NCI-H2171 treated with DMSO at 0.1 percent for 48 hours (cell line): ENCODE measurements at places on chromosomes 16 and 17.
A peak's percentile ranks its signal among the peaks of the same experiment; 100 is the strongest.

DNA sequence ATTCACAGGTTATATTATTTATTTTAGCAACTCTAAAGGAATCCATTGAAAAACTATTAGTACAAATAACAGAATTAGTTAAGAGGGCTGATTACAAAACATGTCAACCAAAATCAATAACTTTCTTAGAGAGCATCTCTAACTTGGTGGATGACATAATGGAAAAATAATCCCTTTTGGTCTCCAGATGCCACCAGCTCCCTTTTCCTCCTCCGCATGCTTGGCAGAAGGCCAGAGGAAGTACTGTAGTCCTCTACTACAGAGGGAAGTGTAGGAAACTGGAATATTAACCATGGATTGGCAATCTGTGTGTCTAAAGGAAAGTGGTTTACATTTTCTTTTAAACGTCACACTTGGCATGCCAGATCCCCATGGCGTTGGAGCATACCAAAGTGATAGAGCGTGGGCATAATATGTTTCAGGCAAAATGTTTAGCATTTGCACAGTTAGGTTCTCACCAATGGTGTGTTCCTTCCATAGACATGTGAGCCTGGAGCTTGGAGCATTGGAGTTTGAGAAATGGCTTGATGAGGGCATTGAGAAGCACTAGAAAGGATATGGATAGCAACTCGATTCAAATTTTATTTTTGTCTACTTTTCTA, 106.3 kb downstream of the PRKCB start:
- DNase-seq = no peak

- DNase-seq = no peak
Observed at GRCh38 chr16:49542946-49543630, 169.5 kb downstream of the C16orf78 start.

GRCh38 chr16:82867485-82867884, 240.7 kb downstream of the CDH13 start:
- DNase-seq = no peak

GRCh38 chr16:11909653-11910545, 5.9 kb downstream of the GSPT1 start:
- DNase-seq = no peak

DNA sequence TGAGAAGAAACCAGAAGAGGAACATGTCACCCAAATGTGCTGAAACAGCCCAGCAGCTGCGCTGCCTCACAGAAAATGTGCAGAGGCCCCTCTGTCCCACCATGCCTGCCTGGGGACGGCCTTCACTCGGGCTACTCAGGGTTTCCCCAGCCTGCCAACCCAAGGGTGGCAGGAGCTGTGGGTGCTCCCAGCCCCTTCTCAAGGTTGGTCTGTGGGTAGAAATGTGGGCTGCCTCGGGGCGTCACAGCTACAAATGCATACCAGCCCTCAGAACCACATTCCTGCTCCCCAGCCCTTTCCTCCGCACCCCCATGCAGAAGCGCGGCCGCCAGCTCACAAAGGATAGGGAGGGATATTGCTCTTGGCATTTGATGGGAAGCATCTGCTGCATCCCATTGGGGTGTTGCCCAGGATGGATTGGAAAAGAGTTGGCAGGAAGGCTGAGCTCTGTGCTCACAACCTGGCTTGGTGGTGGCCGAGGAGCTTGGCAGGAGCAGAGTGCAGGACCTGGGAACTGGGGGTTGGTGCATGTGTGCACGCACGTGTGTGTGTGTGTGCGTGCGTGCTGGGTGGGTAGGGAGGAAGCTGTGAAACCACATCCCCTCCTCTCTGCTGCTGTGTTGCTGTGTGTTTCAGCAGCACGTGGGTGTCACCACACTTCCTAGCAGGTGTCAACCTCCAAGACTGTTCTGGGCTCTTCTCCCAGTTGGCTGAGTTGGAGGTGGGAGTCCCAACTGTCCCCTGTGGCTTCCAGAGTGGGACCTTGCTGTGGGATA, 304.4 kb downstream of the SEC14L1 start:
- no peak for DNase-seq

DNA sequence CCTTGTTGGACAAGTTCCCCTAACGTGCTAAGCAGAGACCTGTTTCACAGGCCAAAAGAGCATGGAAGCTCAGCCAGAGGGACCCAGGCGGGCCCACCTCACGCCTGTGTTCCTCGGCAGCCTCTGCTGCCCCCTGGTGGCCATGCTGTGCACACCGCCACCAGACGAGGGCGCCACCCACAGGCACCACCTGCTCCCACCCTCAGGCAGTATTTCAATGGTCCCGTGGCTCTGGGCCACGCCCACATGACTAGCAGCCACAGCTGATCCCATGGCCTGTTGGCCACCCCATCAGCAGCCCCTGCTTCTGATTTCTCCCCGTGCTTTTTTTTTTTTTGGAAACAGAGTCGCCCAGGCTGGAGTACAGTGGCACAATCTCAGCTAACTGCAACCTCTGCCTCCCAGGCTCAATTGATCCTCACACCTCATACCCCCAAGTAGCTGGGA, 18.9 kb downstream of the MPG start:
- peak; percentile 52 for DNase-seq

GRCh38 chr16:57489229-57489628, 2.9 kb upstream of the DOK4 start:
- DNase-seq = no peak

GRCh38 chr16:48201515-48202201, 42.4 kb upstream of the LONP2 start:
- DNase-seq = peak; percentile 1

DNA sequence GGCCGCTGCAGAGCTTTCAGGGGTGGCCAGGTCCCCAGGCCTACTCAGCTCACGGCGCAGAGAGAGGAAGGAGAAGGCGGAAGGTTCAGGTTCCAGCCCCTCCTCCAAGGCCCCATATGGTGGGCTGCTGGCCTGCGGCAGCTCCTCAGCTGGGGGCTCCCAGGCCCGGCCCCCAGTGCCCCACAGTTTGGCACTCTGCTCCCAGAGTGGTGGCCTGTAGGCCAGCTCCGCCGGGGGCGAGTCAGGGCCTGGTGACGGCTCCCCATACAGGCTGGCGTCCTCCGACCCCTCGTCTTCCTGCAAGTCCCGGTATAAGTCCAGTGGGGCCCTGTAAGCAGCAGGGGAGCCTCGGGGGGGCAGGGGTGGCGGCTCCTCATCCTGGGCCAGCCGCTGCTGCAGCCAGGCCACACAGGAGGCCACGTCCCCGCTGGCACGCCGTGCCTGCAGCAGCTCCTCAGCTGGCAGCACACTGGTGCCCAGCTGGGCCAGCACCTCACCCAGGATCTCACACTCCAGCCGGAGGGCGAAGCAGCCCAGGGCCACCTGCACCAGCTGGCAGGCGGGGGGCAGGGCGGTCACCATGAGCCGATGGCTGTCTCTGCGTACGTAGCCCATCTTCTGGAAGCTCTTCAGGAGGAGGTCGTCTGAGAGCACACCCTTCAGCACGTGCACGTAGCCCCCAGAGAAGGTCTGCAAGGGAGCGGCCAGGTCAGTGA, 3.7 kb downstream of the SPATA2L start:
- DNase-seq = peak; percentile 40

DNA sequence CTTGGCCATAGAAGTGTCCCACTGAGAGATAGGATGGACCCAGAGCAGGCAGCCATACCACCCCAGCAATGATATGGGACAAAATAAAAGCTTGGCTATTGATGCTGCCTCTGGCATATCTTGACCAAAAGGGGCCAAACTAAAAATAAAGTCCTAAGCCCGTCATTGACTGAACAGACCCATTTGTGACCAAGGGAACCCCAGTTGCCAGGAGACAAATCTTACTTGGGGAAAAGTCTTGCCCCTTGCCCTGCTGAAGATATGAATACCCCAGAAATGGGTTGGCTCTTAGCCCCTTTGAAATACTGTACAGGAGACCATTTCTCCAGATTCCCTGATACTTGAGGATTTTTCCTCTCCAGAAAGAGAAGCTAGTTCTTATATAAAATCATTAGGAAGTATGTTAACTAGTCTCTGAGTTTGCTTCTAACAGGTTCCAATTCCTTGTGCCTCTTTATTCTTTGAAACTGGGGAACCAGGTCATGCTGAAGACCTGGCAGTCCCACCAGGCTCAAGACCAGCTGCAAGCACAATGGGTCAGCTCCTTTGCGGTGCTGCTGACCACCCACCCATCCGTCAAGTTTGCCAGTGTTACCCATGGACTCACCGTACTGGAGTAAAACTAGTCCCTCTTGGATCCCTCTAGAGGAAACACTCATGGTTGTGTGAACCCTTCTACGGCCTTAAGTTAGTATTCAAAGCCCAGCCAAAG, 31.0 kb upstream of the LCMT1 start:
- DNase-seq = no peak

DNA sequence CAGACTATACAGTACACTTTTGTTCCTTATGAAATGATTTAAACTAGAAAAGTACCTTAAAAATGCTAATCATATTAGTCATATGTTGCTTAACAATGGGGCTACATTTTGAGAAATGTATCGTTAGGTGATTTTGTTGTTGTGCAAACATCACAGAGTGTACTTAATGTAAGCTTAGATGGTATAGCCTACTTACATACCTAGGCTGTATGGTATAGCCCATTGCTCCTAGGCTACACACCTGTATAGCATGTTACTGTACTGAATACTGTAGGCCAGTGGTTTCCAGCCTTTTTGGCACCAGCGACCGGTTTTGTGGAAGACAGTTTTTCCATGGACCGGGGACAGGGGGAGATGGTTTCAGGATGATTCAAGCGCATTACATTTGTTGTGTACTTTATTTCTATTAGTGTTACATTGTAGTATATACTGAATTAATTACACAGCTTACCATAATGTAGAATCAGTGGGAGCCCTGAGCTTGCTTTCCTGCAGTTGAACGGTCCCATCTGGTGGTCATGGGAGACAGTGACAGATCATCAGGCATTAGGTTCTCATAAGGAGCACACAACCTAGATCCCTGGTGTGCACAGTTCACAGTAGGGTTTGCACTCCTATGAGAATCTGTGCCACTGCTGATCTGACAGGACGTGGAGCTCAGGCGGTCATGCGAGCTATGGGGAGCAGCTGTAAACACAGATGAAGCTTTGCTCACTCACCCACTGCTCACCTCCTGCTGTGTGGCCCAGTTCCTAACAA, 35.0 kb upstream of the MRC2 start:
- DNase-seq = no peak

DNA sequence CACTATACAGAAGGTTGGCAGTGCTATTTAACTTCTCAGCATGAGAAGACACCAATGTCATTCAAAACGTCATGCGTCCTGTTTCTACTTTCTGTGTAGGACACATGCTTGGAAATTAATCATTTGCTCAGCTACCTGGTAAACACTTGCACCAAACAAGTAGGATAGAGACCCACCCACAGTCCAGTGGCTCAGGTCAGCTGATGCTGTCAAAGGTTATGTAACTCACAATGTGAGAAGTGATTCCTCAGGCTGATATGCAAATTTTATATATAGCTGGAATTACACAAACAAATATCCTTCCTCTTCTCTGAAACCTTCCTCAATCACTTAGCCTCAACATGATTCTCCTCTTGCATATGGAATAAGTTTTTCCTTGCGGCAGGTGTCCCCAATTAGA, 59.6 kb downstream of the ZZEF1 start:
- DNase-seq = no peak

GRCh38 chr16:80819988-80820387, 15.6 kb upstream of the CDYL2 start:
- no peak for DNase-seq

GRCh38 chr17:63703556-63704258, 3.8 kb upstream of the LIMD2 start:
- DNase-seq = no peak

DNA sequence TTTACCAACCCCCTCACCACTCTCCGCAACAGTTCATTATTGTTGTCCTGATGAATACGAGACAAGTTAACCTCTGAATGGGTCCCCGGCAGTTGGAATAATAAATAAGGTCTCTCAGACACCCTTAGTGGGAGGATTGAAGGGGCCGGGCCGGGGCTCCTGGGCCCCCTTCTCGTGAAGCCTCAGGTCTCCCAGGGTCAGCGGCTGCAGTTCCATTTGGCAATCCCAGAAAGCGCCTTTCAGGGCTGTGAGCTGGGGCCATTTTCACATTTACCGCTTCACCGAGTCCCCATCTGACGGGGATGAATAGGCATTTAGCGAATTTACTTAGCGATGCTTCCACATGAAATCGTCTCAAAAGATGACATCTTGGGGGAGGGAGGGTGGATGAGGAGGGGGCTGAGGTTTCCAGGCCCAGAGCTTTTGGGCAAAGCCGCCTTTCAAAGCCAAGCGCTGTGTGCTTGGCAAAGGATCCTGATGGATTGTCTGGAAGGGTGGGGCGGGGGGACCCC, 309.8 kb downstream of the XYLT1 start:
- peak; percentile 95 for DNase-seq

DNA sequence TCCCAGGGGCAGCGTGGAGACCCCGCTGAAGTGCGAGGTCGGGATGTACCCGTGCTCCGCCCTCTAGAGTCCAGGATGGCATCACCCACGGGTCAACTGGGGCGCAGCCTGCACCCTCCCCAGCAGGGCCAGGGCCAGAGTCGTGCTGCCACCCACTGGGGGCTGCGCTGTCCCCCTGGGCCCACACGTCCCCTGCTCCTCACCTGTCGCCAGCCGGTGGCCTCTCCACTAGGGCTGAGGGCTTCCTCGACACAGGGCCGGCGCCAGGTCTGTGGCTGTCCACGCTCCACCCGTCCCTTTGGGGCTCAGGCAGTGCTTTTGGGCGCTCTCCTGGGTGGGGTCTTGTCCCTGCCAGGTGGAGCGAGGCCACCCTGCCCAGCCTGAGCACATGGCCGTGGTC, 11.6 kb upstream of the PRR35 start:
- no peak for DNase-seq
